ENCODE measurements at places on chromosomes 11 and 22. TPM values are rescaled to one million over a fixed set of nuclear protein-coding genes. Genes with fewer than 3 reads are reported as not detected.

C22orf31 gene
- total RNA-seq = not detected

MMP1 gene
- 0.43 TPM for total RNA-seq

YPEL1 gene
- total RNA-seq = 0.22 TPM

GLYAT gene
- not detected for total RNA-seq

TBX10 gene
- not detected for total RNA-seq

MPPED2 gene
- total RNA-seq = not detected

APOBEC3C gene
- 16.9 TPM for total RNA-seq

KLHL35 gene
- total RNA-seq = 3.7 TPM

WNT7B gene
- total RNA-seq = not detected

UPB1 gene
- not detected for total RNA-seq

OR51D1 gene
- not detected for total RNA-seq

TRIM66 gene
- 6.2 TPM for total RNA-seq

GAL3ST3 gene
- not detected for total RNA-seq

NCR3LG1 gene
- 1.4 TPM for total RNA-seq

SMTNL1 gene
- total RNA-seq = not detected

ART1 gene
- total RNA-seq = not detected

TTLL1 gene
- total RNA-seq = 16.1 TPM

LDHAL6A gene
- total RNA-seq = not detected

STK33 gene
- under 0.01 TPM for total RNA-seq

SLC35E4 gene
- 2.4 TPM for total RNA-seq

GALNT18 gene
- total RNA-seq = 1.1 TPM

MRPL40 gene
- 27.4 TPM for total RNA-seq

IL18BP gene
- total RNA-seq = 6.3 TPM

DDI1 gene
- total RNA-seq = not detected

POTEH gene
- total RNA-seq = not detected

LRP4 gene
- 0.43 TPM for total RNA-seq

PHETA2 gene
- total RNA-seq = 42.0 TPM

BEST1 gene
- total RNA-seq = 0.11 TPM

JAML gene
- not detected for total RNA-seq

GPR83 gene
- total RNA-seq = not detected

HNRNPUL2 gene
- total RNA-seq = 9.3 TPM

P2RY6 gene
- 8.2 TPM for total RNA-seq

OR5B21 gene
- total RNA-seq = not detected

GATD1 gene
- total RNA-seq = 33.0 TPM

PIK3IP1 gene
- 22.0 TPM for total RNA-seq

NLRP14 gene
- total RNA-seq = not detected

ZPR1 gene
- total RNA-seq = 29.5 TPM

ART5 gene
- not detected for total RNA-seq

APOBEC3H gene
- total RNA-seq = 1.2 TPM

VSIG10L2 gene
- not detected for total RNA-seq

KCNA4 gene
- total RNA-seq = not detected

TYR gene
- not detected for total RNA-seq

OR52I1 gene
- not detected for total RNA-seq

SYCE3 gene
- total RNA-seq = not detected

AGBL2 gene
- 6.4 TPM for total RNA-seq

FAM181B gene
- 0.65 TPM for total RNA-seq

SLC37A2 gene
- 11.4 TPM for total RNA-seq

MAJIN gene
- total RNA-seq = not detected

EMID1 gene
- total RNA-seq = 3.5 TPM

OR4D5 gene
- total RNA-seq = not detected

MMP8 gene
- not detected for total RNA-seq

CARD18 gene
- not detected for total RNA-seq

RCOR2 gene
- 4.3 TPM for total RNA-seq

SPDYC gene
- not detected for total RNA-seq

TESMIN gene
- 4.7 TPM for total RNA-seq

TIGD3 gene
- 0.11 TPM for total RNA-seq

DGCR6 gene
- 5.5 TPM for total RNA-seq
